ENCODE measurements at places on chromosomes 12 and 14. TPM values are rescaled to one million over a fixed set of nuclear protein-coding genes. Genes with fewer than 3 reads are reported as not detected.

AQP2 gene
- 0.36 TPM for total RNA-seq

GRCh38 chr12:94231709-94232108 is 83.3 kb downstream of the PLXNC1 start:
- H3K27me3 ChIP-seq, result peaks cover 11% of the 10 kb centered on the region
- no peak for DNase-seq
- H3K27ac ChIP-seq, result no peak overlapping the region
- no peaks in the 10 kb centered on the region for H3K4me1 ChIP-seq

- no peak overlapping the region for H3K4me3 ChIP-seq
- H3K27ac ChIP-seq, result no peak overlapping the region
- H3K36me3 ChIP-seq, result no peaks in the 10 kb centered on the region
- no peaks in the 10 kb centered on the region for H3K4me1 ChIP-seq
- H3K27me3 ChIP-seq, result no peaks in the 10 kb centered on the region
These were observed 107.3 kb upstream of the CLEC14A start for GRCh38 chr14:38363217-38363616.

GRCh38 chr14:95008445-95009217 is 148.7 kb downstream of the DICER1 start:
- no peak overlapping the region for H3K27ac ChIP-seq
- H3K4me3 ChIP-seq, result no peak overlapping the region
- H3K4me1 ChIP-seq, result no peaks in the 10 kb centered on the region
- no peaks in the 10 kb centered on the region for H3K36me3 ChIP-seq

CMTM5 gene
- total RNA-seq, result not detected

AVPR1A gene
- total RNA-seq, result 0.10 TPM

WSB2 gene
- 193 TPM for total RNA-seq

- H3K36me3 ChIP-seq, result no peaks in the 10 kb centered on the region
- no peak overlapping the region for H3K27ac ChIP-seq
- H3K4me1 ChIP-seq, result peaks cover 10% of the 10 kb centered on the region
- DNase-seq, result no peak
- H3K4me3 ChIP-seq, result no peak overlapping the region
- no peaks in the 10 kb centered on the region for H3K27me3 ChIP-seq
These were observed 65.2 kb downstream of the ARL6IP4 start for GRCh38 chr12:123045678-123046077.

- H3K27ac ChIP-seq, result no peak overlapping the region
- H3K36me3 ChIP-seq, result no peaks in the 10 kb centered on the region
- H3K4me3 ChIP-seq, result no peak overlapping the region
- H3K4me1 ChIP-seq, result no peaks in the 10 kb centered on the region
- no peaks in the 10 kb centered on the region for H3K27me3 ChIP-seq
These were observed 35.2 kb downstream of the KLRG1 start for GRCh38 chr12:9024512-9024911.

KLHL42 gene
- total RNA-seq, result 35.2 TPM

COCH gene
- 1.3 TPM for total RNA-seq

- no peak overlapping the region for H3K4me3 ChIP-seq
- no peak overlapping the region for H3K27ac ChIP-seq
These were observed 332.6 kb upstream of the SFSWAP start for GRCh38 chr12:131378176-131378842.

ASCL1 gene
- not detected for total RNA-seq

GRCh38 chr12:86389949-86390348 is 133.8 kb upstream of the MGAT4C start:
- H3K36me3 ChIP-seq, result no peaks in the 10 kb centered on the region
- no peak overlapping the region for H3K27ac ChIP-seq
- no peak overlapping the region for H3K4me3 ChIP-seq
- no peak for DNase-seq
- no peaks in the 10 kb centered on the region for H3K27me3 ChIP-seq
- H3K4me1 ChIP-seq, result no peaks in the 10 kb centered on the region

- DNase-seq, result no peak
- no peaks in the 10 kb centered on the region for H3K27me3 ChIP-seq
- H3K4me3 ChIP-seq, result no peak overlapping the region
- no peak overlapping the region for H3K27ac ChIP-seq
- H3K4me1 ChIP-seq, result no peaks in the 10 kb centered on the region
These were observed 414.9 kb downstream of the APAF1 start for GRCh38 chr12:99059824-99060511.

DNA sequence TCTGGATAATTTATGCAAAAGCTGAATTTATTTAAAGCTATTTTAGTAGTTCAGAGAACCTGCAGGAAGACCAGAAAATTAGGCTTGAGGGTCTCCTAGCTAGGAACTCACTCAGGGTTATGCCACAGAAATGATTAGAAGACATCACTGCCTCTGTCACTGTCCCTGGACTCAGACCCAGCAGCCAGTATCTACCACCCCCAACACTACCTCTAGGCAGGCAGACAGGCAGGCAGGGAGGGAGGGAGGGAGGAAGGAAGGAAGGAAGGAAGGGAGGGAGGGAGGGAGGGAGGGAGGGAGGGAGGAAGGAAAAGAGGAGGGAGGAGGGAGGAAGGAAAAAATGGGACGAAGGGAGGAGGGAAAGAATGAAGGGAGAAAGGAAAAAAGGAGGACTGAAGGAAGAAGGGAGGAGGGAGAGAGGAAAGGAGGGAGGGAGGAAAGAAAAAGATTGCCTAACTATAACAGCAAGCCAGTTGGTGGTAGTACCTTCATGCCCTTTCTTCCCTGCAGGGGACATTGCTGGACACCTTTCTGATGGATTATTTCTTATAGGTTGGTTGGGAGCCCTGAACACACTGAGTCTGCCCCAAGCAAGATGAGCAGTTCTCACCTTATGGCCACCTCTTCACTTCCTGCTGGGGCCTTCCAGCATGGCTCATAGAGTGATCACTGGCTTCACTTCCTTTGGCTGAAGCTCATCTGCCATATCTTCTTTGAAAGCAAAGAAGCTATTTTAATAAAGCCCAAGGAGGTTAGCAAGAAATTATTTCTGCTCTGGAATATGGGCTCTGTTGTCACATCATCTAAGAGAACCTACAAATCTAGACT is 49.7 kb downstream of the KICS2 start:
- H3K4me1 ChIP-seq, result no peaks in the 10 kb centered on the region
- H3K27ac ChIP-seq, result no peak overlapping the region
- H3K27me3 ChIP-seq, result no peaks in the 10 kb centered on the region
- H3K4me3 ChIP-seq, result no peak overlapping the region
- no peak for DNase-seq

- H3K4me3 ChIP-seq, result no peak overlapping the region
- no peaks in the 10 kb centered on the region for H3K4me1 ChIP-seq
- H3K27me3 ChIP-seq, result no peaks in the 10 kb centered on the region
- H3K27ac ChIP-seq, result no peak overlapping the region
- H3K36me3 ChIP-seq, result peaks cover 37% of the 10 kb centered on the region
- no peak for DNase-seq
These were observed 16.7 kb downstream of the KMT2D start for GRCh38 chr12:49043856-49044258.

GPRC5A gene
- 648 TPM for total RNA-seq

DNA sequence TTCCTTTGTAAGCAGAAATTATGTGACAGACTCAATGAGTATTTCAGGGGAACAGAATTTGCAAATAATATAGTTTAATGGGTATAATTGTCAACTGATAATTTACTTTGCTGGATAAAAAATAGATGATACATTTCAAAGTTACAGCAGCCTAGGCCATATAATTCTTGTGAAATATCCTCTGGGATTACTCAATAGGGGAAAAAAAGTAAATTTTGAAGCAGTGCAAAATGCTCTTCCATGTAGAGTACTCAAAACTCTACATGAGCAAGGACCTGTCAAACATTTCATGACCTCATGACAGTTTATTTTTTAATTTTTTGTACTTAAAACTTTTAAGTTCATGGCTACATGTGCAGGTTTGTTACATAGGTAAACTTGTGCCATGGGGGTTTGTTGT is 163.3 kb downstream of the DACT1 start:
- H3K27me3 ChIP-seq, result no peaks in the 10 kb centered on the region
- no peaks in the 10 kb centered on the region for H3K4me1 ChIP-seq
- H3K36me3 ChIP-seq, result no peaks in the 10 kb centered on the region
- no peak overlapping the region for H3K4me3 ChIP-seq
- H3K27ac ChIP-seq, result no peak overlapping the region

DACT1 gene
- total RNA-seq, result 0.15 TPM

GRCh38 chr14:61140872-61141271 is 140.3 kb downstream of the TMEM30B start:
- no peak overlapping the region for H3K4me3 ChIP-seq
- DNase-seq, result no peak
- H3K36me3 ChIP-seq, result no peaks in the 10 kb centered on the region

AHNAK2 gene
- total RNA-seq, result 223 TPM

AMN gene
- total RNA-seq, result 0.44 TPM

- no peak overlapping the region for H3K27ac ChIP-seq
- no peaks in the 10 kb centered on the region for H3K27me3 ChIP-seq
- H3K36me3 ChIP-seq, result no peaks in the 10 kb centered on the region
- no peak for DNase-seq
These were observed 18.5 kb upstream of the AQP2 start for GRCh38 chr12:49932023-49932422.

DNA sequence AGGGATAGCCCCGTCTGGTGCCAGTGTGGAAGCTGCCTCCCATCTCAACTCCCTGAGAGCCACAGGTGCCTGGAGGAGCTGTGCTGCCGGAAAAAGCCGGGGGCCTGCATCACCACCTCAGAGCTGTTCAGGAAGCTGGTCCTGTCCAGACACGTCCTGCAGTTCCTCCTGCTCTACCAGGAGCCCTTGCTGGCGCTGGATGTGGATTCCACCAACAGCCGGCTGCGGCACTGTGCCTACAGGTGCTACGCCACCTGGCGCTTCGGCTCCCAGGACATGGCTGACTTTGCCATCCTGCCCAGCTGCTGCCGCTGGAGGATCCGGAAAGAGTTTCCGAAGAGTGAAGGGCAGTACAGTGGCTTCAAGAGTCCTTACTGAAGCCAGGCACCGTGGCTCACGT is 25.5 kb upstream of the P2RX4 start:
- no peaks in the 10 kb centered on the region for H3K36me3 ChIP-seq
- no peaks in the 10 kb centered on the region for H3K27me3 ChIP-seq
- DNase-seq, result no peak
- no peaks in the 10 kb centered on the region for H3K4me1 ChIP-seq

- peaks cover 8% of the 10 kb centered on the region for H3K36me3 ChIP-seq
- DNase-seq, result peak; percentile 67
- H3K4me1 ChIP-seq, result peaks cover 31% of the 10 kb centered on the region
- H3K27ac ChIP-seq, result peak within 1 kb of the TSS; percentile 94
- no peaks in the 10 kb centered on the region for H3K27me3 ChIP-seq
These were observed at the start of gene CD63 for GRCh38 chr12:55728939-55729818. TSS of gene CD63 (minus strand) at chr12:55729009. CDS start at chr12:55728341, 668 bp downstream.

- DNase-seq, result no peak
- no peak overlapping the region for H3K4me3 ChIP-seq
- no peaks in the 10 kb centered on the region for H3K4me1 ChIP-seq
- H3K27me3 ChIP-seq, result no peaks in the 10 kb centered on the region
These were observed 246.8 kb upstream of the DAAM1 start for GRCh38 chr14:58941629-58942028.

KCNK13 gene
- not detected for total RNA-seq

DNA sequence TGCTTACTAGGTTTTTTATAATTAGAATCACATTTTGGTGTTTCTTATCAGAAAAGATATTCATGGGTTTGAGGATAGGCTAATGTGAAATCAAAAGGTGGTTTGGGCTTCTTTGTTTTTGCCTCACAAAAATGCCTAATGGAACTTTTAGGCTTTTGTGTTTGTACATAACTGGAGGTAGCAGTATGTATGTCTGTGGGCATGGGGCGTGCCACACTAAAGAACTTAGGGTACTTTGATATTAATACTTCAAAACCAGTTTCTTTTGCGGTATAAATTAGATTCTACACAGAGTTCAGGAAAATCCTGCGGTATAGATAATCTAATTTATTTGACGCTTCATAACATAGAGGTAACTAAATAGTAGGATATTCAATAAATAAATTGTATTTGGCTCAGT is 1.9 kb downstream of the ETV6 start:
- H3K27ac ChIP-seq, result peak overlapping the region; percentile 74
- H3K4me1 ChIP-seq, result peaks cover 13% of the 10 kb centered on the region
- no peaks in the 10 kb centered on the region for H3K27me3 ChIP-seq
- H3K4me3 ChIP-seq, result peak overlapping the region; percentile 66
- H3K36me3 ChIP-seq, result peaks cover 2% of the 10 kb centered on the region

SYCP3 gene
- total RNA-seq, result not detected

- H3K4me3 ChIP-seq, result no peak overlapping the region
- DNase-seq, result no peak
- no peaks in the 10 kb centered on the region for H3K36me3 ChIP-seq
- no peak overlapping the region for H3K27ac ChIP-seq
- no peaks in the 10 kb centered on the region for H3K4me1 ChIP-seq
- no peaks in the 10 kb centered on the region for H3K27me3 ChIP-seq
These were observed 442.2 kb downstream of the APAF1 start for GRCh38 chr12:99087278-99087677.

GRCh38 chr14:87617079-87617478 is 375.9 kb downstream of the GALC start:
- no peak for DNase-seq
- H3K27me3 ChIP-seq, result no peaks in the 10 kb centered on the region
- H3K27ac ChIP-seq, result no peak overlapping the region
- no peaks in the 10 kb centered on the region for H3K36me3 ChIP-seq
- H3K4me3 ChIP-seq, result no peak overlapping the region

DNA sequence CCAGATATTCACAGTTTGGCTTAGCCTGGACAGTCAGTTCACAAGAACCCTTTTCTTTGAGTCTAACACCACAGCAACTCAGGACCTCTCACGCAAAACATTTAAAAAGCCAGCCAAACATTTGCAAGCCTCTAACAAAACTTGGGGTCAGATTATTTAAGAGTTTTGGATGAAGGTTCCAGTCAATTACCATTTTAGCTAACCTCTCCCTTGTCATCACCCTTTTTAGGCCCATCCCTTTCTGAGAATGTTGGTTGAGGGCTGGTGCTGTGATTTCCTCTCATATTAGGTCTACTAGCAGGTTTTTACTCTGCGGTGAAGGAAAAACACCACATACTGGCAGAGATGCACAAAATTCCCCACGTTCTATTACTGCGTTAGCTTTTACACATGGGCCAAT is 20.7 kb downstream of the PAX9 start:
- H3K36me3 ChIP-seq, result no peaks in the 10 kb centered on the region
- no peak for DNase-seq
- H3K27me3 ChIP-seq, result no peaks in the 10 kb centered on the region
- H3K4me1 ChIP-seq, result no peaks in the 10 kb centered on the region

METTL1 gene
- total RNA-seq, result 46.5 TPM

OR6C74 gene
- total RNA-seq, result not detected

GRCh38 chr14:93332397-93332852 is 411 bp downstream of the BTBD7 start:
- H3K27ac ChIP-seq, result peak overlapping the region; percentile 74
- DNase-seq, result no peak
- H3K27me3 ChIP-seq, result no peaks in the 10 kb centered on the region
- peak overlapping the region; percentile 75 for H3K4me3 ChIP-seq

DNA sequence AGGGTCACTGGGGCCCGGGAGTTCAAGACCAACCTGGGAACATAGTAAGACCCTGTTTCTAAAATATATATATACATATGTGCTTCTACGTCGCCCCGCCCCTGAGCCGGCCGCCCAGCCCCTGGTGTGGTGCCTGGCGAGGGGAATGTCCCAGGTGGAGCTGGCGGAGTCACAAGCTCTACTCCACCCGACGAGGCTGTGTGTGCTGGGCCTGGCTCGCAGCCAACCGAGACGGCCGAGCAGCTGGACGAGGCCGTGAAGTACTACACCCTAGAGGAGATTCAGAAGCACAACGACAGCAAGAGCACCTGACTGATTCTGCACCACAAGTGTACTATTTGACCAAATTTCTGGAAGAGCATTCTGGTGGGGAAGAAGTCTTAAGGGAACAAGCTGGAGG is 22.1 kb upstream of the ITPK1 start:
- no peaks in the 10 kb centered on the region for H3K27me3 ChIP-seq
- DNase-seq, result no peak
- H3K27ac ChIP-seq, result no peak overlapping the region
- no peak overlapping the region for H3K4me3 ChIP-seq

SLC5A8 gene
- not detected for total RNA-seq

Measured in Panc1 (cell line).